ENCODE measurements at places on chromosomes 5 and 9.

GRCh38 chr9:135165756-135166519 is 78.5 kb downstream of the OLFM1 start:
- no peak for DNase-seq

GRCh38 chr5:134171972-134172371 is 4.8 kb downstream of the SKP1 start:
- no peak for DNase-seq

DNA sequence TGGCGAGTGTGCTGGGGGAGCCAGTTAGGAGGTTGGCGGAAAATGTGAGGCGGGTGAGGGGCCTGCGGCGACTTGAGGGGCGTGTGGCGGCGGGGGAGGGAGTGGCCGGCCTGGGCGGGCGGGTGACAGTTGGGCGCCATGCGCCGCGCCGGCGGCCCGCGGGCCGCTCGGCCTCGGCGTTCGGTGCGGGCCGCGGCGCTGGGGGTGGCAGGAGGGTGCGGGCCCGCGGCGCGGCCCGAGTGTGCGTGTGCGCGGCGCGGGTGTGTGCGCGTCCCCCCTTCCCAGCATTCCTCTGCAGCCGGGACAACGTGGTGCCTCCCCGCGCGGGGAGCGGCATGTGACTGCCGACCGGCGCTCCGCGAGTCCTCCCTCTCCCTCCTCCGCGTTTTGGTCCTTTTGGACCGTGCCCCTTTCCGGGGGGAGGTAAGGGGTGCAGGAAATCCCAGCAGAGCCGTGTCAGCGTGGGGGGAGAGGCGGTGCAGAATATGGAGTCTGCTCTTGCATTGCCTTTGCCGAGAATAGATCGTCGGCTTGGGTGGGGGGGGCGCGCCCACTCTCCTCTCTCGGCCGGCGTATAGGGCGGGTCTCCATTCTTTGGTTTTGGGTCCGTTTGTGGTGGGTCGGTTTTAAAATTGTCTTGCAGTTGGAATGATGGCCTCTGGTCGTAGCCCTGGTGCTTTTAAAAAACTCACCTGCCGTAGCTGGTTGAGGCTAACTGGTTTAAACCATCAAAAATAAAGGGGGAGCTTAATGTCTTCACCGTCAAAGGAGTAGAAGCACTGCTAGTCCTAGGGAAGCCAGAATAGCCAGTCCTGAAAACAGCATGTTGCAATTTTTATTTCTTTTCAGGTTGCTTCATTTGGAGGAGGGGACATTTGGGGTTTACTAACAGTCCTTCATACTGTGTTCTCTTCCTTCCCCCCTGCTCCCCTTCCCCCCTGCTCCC is 2.0 kb downstream of the LARP1 start:
- no peak for DNase-seq

DNA sequence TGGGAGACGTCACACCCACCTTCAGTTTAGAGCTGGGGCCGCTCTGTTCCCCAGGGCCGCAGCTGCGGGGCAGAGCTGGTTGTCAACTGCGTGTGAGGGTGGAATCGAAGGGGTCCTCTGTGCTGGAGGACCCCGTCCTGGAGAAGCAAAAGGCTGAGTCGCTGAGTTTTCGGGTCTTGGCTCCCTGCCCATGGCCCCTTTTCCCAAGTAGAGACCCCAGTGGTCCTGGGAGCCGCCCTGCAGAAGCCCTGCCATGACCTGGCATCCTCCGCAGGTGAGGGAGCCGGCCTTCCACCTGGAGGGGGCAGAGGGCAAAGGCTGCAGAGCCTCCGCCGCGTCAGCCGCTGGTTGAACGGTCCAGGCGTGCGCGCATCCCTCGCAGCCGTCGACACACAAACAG is 90.4 kb upstream of the COL5A1 start:
- DNase-seq = no peak

- DNase-seq = no peak
Observed at GRCh38 chr5:81739291-81739690, 11.6 kb downstream of the SSBP2 start.

DNA sequence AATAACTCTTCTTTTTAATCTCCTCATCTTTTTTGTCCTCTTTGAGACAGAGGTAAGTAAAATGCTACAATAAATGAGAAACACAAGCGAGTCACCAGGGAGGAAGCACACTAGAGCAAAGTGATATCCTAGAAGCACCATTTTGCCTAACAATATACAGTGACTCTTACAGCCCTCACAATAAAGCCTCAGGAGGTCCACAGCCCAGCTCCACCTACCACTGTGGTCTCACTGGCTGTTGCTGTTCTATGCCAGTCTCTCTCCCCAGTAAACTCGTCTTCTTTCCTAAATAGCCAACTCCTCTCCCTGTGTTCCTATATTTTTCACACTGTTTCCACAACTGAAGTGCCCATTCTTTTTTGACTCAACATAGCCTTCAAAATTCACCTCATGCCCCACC is 44.3 kb downstream of the TNFSF15 start:
- DNase-seq = no peak

DNA sequence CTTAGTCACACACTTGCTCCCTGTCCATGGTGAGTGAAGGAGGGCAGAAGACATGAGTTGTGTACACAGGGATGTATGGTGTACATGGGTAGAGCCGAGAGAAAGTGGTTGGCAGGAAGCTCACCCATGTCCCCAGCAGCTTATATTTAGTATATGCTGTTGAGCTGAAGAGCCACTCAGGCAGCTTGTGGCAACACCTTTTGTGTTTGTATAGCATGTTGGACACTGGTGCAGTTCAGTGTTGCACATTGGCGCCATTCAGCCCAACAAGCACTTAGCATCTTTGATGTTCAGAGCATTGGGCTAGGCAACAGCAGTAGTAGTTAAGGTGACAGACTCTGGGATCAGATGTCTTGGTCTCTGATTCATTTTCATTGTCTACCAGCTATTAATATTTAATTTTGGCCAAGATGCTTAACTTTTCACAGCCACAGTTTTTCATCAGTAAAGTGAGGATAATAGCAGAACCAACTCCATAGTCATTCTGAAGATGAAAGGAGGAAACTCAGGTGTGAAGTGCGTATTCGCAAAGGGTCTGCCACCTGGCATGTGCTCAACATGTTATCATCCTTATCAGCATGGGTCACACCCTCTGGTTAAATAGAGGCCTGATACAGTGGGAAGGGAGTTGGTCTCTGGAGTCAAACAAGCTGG is 184.8 kb downstream of the NR3C1 start:
- DNase-seq = no peak

GRCh38 chr9:90188656-90189055 is 454.0 kb downstream of the DIRAS2 start:
- no peak for DNase-seq

- no peak for DNase-seq
Observed at GRCh38 chr5:164300295-164300694, 794.9 kb downstream of the MAT2B start.

GRCh38 chr5:125109293-125109692 is 362.9 kb upstream of the ZNF608 start:
- DNase-seq = no peak

DNA sequence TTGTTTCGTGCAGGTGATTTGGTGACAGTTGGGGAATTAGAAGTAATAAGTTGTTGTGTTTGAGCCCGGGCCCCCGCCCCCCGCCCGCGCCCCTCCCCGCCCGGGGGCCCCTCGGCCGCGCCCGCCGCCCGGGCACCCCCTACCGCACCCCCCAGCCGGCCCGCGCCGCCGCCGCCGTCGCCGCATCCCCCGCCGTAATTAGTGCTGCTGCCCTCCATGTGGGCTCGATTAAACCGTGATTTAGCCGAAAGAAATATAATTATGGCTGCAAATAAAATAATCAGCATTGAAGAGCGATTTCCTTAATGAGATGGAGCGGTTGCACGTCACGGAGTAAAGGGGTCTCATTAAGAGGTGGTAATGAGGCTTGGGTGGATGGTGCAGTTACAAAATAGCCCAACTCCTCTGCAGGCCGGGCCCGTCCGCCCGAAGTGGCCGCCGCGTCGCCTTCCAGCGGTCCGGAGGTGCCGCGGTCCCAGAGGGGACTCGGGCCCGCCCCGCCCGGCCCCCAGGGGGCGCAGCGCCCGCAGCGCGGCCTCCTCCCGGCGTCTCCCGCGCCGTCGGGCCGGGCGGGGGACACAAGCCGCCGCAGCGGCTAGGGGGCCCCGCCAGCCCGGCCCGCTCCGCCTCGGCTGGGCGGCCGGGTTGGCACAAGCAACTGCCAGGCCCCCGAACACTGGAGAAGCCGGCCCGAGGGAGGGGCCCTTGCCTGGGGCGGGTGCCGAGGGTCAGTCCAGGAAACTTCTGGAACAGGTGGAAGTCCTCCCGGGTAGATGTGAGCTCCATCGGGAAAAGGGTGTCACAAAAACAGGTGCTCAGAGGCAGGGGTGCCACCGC is 6.9 kb upstream of the OTP start:
- no peak for DNase-seq

DNA sequence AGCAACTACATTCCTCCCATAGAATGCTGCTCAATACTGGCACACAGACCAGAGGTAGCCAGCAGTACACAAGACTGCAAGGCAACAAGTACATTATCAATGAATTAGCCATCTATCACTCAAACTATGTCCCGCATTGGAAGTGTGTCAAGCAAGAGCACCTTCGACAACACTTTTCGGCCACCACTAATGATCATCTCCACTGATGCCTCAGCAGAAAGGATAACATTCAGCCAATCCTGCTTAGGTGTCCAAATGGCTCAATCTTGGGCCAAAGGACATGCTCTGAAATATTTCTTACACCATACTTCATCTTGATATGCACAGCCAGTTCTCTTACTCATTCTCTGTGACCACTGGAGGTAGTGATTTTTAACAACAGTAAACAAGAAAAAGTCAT is 25.0 kb downstream of the SKP1 start:
- no peak for DNase-seq

- no peak for DNase-seq
Observed at GRCh38 chr5:149788964-149789363, 58.9 kb downstream of the PPARGC1B start.

DNA sequence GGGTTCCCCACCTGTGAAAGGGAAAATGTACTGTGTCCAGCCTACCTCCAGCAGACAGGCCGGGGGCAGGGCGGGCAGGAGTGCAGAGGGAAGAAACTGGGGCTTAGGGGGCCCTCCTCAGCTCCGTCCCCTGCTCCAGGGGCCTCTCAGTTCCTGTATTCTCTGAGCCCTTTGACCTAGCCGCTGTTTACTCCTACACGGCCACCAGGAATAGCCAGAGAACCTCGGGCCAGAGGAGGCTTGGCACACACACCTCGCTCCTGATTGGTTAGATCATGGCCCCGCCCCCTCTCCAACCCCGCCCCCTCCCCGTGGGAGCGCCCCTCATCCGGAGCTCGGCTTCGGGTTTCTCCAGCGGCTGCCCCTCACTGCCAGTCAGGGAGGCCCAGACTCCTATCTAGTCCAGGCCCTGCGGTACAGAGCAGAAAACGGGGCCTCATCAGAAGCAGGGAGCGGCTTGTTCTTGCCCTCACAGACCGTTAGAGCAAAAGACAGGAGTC is 2.2 kb downstream of the ST6GALNAC6 start:
- no peak for DNase-seq

GRCh38 chr5:103829585-103829984 is 267.0 kb upstream of the NUDT12 start:
- no peak for DNase-seq
